Activated T-cell treated with anti-CD3 and anti-CD28 coated beads for 1 hour (primary cell): ENCODE measurements at places on chromosomes 16 and 17.

- DNase-seq, result no peak
These were observed 4.2 kb downstream of the HID1 start for GRCh38 chr17:74968361-74968780.

DNA sequence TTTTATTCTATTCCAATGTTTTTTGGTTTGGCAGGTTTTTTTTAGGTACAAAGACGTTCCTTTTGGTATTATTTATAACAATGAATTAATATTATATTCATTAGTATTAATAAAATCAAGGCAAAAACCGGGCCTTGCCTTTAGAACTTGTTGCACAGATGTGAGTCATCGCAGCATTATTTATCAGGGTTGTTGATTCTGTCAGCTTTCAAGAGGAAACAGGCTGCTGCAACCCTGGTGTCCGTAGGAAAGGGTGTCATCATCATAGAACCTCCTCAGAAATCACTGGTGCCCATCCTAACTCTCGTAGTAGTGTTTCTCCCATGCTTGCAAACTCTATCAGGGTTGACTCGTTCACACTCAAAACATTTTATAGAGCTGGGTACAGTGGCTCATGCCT, 10.2 kb upstream of the LRRC37B start:
- no peak for DNase-seq

DNA sequence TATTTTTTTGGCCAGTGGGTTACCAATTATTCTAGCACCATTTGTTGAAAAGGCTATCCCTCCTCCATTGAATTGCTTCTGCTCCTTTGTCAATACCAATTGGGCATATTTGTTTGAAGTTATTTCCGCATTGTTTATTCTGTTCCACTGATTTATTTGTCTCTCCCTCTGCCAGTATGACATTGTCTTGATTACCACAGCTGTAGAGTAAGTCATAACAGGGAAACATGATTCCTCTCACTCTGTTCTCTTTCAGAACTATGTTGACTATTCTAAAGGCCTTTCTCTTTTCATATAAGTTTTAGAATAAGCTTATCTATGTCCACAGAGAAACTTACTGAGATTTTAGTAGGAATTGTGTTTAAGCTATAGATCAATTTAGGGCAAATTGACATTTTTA, 94.3 kb downstream of the MAP2K6 start:
- no peak for DNase-seq

DNA sequence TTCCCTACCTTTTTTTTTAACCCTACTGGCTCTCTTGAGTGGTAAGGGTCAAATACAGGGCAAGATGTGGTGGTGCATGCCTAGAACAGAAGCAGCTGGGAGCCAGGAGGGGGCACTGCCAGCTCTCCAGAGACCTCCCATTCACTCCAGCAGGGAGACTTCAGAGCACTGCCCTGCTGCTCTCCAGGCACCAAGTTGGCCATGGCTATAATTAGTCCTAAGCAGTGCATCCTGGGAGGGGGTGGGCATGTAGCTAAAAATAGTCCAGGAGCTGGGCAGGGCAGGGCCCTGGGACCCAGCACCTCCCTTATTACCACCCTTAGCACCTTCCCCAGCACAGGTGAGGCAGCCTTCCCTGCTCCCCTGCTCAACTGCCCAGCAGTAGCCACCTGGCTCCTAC, 3.5 kb downstream of the CORO6 start:
- no peak for DNase-seq

GRCh38 chr17:14318109-14318917, 17.4 kb downstream of the HS3ST3B1 start:
- no peak for DNase-seq

- DNase-seq, result no peak
These were observed 10.5 kb upstream of the RNF43 start for GRCh38 chr17:58427807-58428206.

GRCh38 chr17:42049834-42050392, 488 bp downstream of the C17orf113 start:
- no peak for DNase-seq
